ENCODE measurements at places on chromosomes 3 and 15. TPM values are rescaled to one million over a fixed set of nuclear protein-coding genes. Genes with fewer than 3 reads are reported as not detected.
A peak's percentile ranks its signal among the peaks of the same experiment; 100 is the strongest.

Gene HHLA2
- total RNA-seq, result 7.2 TPM

DNA sequence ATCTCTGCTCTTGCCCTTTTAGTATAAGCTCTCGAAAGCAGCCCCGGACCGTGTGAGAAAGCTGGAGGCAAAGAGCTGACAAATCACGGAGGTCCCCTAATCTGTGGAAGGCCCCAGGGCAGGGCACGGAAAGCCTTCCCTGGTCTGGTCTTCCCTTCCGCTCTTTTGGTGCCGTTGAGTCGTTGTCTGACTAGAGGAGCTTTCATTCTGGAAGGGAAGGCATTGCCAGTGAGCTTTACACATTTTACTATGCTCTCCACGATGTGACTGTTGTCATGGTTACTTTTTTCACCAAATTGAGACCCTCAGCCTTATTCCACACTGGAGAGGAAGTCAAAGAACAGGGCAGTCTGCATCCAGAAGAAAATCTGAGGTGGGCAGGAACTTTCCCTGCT lies 71.7 kb downstream of the CYP19A1 start:
- peaks cover 18% of the 10 kb centered on the region for H3K27me3 ChIP-seq
- peaks cover 13% of the 10 kb centered on the region for H3K4me1 ChIP-seq
- peak overlapping the region; percentile 50 for H3K27ac ChIP-seq
- no peak for DNase-seq
- no peaks in the 10 kb centered on the region for H3K36me3 ChIP-seq

Gene MESP2
- not detected for total RNA-seq

Gene RETNLB
- not detected for total RNA-seq

Gene CD200R1
- 5.7 TPM for total RNA-seq
